Stimulated activated CD4-positive, alpha-beta T cell treated with anti-CD3 and anti-CD28 coated beads, Interleukin-2, amount 100 ng/mL, for 48 hours (primary cell): ENCODE measurements at places on chromosomes 6 and 20.

GRCh38 chr6:1263039-1263849, 48.7 kb upstream of the FOXQ1 start:
- no peak for DNase-seq

DNA sequence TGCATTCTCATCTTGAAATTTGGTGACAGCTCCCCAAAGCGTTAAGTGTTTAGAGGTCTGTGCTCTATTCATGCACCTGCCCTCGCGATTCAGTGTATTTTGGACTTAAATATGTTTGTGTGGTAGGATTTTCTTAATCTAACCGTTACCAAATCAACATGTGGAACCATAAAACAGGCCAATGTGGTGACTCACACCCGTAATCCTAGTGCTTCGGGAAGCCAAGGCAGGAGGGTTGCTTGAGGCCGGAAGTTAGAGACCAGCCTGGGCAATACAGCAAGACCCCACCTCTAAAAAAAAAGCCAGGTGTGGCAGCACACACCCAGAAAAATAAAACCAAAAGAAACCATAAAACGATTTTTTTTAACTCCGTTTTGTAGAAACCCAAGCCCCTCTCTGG, 31.5 kb downstream of the PYGB start:
- no peak for DNase-seq

- DNase-seq, result no peak
These were observed 23.0 kb downstream of the ZNF217 start for GRCh38 chr20:53570446-53571276.

DNA sequence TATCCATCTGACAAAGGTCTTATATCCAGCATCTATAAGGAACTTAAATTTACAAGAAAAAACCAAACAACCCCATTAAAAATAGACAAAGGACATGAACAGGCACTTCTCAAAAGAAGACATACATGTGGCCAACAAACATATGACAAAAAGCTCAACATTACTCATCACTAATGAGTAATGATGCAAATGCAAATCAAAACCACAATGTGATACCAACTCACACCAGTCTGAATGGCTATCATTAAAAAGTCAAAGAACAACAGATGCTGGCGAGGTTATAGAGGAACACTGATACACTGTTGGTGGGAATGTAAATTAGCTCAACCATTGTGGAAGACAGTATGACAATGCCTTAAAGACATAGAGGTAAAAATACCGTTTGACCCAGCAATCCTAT, 13.9 kb downstream of the MACROD2 start:
- DNase-seq, result no peak

DNA sequence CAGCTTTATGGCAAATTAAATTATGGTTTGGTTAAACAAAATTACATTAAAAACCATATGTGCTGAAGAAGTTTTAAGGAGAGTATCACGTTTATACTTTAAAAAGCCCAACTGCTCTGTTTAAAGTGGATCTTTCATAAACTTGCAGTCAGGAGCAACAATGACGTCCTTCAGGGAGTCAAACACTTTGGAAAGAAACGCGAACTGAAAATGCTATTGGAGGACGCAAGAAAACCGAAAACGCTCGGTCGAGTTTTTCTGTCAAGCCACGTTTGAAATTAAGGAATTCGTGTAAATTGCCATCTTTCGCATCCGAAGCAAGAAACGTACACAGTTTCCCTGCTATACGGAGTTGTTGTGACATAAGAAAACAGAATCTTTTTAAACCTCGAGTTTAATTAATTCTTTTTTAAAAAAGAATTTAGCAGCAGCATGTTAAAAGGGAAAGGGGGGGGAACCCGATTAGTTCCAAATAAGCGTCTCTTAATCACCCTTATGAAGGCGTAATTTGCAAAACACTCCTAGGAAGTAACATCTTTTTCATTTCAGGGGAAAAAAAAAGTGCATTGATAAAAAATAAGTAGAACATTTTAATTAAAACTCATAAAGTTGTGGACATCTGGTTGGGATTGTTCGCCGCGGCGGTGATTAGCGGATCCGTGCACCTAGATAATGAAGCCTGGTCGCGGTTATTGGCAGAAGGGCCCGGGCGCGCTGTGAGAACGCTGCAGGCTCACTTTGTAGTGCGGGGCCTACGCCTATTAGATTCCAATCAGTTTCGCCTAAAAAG, 295.4 kb downstream of the TFAP2C start:
- no peak for DNase-seq
